ENCODE measurements at places on chromosomes 12 and 14.

- no peak for DNase-seq
Observed at GRCh38 chr12:946212-946611, 3.3 kb downstream of the RAD52 start.

- no peak for DNase-seq
Observed at GRCh38 chr14:41957459-41957858, 350.8 kb downstream of the LRFN5 start.

DNA sequence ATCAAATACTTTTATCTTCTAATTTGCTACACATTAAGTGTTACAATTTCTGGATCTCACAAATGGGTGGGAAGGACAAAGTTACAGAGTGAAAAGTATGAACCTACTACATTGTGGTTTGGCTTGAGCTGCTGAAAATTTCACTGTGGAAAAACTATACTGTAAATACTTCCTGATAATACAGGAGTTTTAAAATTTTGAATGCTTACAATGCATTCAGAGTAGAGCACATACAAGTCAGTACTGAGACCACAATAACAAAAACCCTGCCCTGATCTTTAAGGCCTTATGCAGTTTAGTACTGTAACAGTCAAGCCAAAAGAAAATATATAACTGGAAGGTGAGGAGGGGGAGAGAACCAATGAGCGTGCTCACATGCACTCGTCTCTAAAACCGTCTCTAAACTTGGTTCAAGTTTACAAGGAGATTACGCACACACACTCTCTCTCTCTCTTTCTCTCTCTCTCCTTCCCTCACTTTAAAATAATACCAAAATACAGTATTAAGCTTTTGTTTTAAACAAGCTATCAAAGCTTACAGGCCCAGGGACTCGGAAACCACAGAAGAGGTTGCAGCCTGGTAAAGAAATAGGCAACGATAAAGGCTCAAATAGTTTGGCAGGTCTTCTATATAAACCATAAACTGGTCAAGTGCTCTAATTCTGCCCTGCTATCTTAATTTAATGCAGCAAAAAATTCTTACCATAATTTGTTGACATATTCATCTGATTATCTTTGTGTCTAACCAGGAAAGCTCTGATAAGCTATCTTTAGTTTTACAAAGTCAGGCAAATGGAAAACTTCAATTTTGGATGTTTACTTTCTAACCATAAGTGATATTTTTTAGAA is 58.0 kb downstream of the ATF7 start:
- DNase-seq, result no peak

DNA sequence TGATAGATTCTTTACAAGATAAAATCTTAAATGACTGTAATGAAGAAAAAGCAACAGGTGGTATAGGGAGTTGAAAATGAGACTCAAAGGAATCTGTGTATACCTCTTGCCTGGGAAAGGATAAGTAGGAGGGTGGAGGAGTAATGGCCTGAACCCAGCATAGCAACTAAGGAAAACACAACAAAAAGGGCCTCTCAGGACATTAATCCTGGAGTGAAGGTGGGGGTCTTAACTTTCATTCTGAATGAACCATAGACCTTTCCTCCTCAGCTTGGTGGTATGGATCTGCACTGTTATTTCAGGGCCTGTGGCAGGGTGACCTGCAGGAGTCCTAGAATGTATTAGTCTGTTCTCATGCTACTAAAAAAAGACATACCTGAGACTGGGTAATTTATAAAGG is 185.6 kb downstream of the AKAP6 start:
- no peak for DNase-seq

GRCh38 chr12:56520506-56520905 is 1.1 kb upstream of the RBMS2 start:
- no peak for DNase-seq

DNA sequence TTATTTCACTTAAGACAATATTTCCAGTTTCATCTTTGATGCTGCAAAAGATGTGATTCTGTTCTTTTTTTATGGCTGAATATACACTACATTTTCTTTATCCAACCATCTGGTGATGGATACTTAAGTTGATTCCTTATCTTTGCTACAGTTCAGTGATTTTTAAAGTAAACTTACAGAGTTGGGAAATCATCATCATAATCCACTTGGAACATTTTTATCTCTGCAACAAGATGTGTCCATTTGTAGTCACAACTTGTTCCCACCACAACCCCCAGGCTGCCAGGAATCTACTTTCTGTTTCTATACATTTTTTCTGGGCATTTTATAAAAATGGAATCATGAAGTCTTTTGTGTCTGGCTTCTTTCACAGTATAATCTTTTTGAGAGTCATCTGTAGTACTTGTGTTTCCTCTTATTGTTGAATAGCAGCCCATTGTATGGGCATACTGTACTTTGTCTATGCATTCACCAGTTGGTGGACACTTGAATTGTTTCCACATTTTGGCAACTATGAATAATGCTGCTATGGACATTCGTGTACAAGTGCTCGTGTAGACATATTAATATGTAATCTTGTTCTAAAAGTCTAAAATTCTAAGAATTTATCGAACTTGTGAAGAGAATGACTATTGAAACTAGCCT is 212.5 kb upstream of the DDHD1 start:
- no peak for DNase-seq

DNA sequence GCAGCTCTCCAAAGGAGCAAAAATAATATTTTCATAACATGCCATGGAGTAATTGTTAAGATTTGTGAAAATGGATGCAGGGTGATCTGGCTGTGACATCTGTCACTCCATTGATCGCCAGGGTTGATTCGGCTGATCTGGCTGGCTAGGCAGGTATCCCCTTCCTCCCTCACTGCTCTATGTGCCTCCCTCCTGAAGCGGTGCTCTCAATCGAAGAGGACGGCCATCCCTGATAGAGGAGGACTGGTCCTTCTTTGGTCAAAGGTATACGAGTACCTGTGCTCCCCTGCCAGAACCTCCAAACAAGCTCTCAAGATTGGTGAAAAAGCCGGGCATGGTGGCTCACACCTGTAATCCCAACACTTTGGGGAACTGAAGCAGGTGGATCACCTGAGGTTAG is 47.9 kb downstream of the VCPKMT start:
- DNase-seq, result no peak

DNA sequence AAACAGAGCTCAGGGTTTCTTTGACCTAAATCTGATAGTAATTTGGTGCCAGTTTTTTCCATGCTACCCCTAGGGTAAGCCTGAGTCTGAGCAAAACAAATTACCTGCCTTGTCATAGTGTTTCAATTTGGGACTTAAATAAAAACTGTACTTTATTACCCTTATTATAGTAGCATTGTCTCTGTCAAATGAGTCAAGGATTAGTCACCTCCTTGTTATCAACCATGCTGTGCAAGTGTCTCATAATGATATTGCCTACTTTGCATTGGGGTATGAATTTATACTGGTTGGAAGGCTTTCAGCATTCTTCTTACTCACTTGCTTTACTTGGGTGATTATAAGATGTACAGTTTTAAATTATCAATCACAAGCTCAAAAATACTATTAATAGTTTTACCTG is 380.0 kb downstream of the LRFN5 start:
- DNase-seq, result no peak

DNA sequence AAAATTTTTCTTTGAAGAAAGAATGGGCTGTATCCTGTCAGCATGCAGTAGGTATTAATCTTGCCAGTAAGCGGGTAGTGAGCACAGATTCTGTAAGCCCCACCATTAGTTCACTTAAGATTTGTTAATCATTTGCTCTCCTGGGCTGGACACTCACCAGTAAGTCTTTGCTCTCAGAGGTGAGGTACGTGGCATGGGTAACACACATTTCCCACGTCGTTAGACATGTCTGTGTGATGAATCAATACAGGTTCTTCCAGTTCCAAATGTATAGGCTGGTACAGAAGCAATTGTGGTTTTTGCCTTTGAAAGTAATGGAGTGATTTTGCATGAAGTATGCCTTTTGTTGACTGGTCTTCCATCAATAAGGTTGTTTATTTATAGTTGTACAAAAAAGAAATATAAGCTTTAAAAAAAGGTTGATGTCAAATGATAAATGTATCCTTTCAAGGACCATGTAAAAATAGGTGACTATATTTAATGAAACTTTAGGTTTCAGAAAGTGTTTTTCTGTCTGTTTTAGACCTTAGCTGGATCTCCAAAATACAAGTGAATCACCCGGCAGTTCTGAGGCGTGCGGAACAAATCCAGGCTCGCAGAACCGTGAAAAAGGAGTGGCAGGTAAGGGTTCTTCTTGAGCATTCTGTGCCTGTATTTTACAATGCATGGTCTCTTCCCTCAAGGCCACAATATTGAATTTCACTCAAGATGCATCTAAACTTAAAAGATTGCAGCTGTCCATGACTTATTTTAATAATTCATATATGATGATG is 45.5 kb downstream of the DERA start:
- no peak for DNase-seq

- DNase-seq, result no peak
Observed at GRCh38 chr12:122732170-122732569, 1.5 kb upstream of the HCAR1 start.

GRCh38 chr12:108075561-108075960 is 53.5 kb upstream of the WSCD2 start:
- no peak for DNase-seq

DNA sequence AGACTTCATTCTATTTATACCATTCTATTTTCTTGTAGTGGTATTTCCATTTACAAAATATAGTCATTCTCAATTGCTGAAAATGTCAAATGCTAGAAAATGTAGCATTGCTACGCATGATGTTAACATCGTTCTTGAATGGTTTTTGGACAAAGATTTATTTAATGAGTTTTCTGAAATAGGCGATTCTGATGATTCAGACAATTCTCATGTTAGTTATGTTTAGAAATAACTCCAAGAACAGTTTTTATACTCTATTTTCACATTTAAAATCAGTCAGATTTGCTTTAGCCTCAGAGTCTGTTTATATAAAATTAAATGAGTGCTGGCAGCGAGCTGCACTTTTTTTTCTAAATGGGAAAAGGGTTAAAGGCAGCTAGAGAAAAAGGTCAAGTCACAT is 414.8 kb upstream of the MGAT4C start:
- DNase-seq, result no peak

GRCh38 chr14:73640796-73641365 is 3.9 kb upstream of the DNAL1 start:
- no peak for DNase-seq

DNA sequence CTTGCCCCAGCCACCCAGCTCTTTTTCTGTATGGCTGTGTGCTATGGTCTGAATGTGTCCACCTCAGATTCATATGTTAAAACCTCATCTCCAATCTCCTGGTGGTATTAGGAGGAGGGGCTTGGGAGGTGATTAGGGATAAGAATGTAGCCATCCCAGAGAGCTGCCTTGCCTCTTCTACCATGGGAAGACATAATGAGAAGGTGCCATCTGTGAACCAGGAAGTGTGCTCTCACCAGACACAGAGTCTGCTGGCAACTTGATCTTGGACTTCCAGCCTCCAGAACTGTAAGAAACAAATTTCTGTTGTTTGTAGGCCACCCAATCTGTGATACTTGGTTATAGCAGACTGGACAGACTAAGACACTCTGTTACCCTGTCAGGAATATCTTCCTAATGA is 22.8 kb upstream of the JPH4 start:
- DNase-seq, result no peak

DNA sequence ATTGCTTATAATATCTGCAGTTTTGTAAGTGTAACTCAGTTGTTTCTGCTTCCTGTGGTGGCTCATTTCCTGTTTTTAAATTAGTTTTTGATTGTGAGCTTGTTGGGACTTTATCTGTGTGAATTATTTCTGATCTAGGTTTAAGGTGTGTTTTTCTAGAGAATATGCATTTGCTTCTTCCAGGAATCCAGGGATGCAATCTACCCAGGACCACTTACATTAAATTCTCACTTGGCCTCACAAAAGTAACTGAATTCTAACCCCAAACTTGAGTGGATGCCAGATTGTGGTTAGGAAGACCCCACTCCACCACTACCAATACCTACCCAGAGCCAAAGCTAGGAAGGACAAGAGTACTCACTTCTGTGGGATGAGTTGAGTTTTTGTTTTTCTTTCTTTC is 11.9 kb downstream of the STYX start:
- peak; percentile 28 for DNase-seq

DNA sequence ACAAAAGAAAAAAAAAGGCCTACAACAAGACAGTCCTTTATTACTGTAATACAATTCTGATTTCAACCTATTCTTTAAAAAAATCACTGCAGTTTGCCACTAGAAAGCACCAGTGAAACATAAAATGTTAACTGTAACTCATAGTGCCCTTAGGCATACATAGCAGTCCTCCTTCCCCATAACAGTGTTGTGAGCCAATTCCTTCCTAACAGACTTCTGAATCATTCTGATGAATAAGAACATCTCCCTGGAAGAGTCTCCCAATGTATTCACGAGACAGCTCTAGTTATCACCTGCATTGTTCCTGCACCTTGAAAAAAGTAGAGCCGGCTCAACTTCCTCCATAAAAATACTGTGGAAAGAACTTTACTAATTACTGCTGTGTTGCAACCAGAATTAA is 213.6 kb upstream of the FSCB start:
- DNase-seq, result no peak

DNA sequence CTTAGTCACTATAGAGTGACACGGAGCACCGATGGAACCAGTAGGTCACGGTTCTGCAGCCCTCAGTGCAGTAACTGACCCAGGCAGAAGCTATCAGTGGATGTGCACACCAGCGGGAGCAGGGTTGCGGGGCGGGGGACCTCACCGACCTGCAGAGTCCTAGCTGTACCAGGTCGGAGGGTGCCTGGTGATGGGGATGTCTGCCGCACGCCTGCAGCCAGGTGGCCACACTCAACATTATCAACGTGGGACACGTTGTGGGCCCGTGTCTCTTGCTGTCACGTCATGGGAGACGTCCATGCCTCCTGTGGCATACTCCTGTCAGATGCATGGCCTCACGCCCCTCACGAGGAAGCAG is 55.2 kb downstream of the ADGRD1 start:
- no peak for DNase-seq

DNA sequence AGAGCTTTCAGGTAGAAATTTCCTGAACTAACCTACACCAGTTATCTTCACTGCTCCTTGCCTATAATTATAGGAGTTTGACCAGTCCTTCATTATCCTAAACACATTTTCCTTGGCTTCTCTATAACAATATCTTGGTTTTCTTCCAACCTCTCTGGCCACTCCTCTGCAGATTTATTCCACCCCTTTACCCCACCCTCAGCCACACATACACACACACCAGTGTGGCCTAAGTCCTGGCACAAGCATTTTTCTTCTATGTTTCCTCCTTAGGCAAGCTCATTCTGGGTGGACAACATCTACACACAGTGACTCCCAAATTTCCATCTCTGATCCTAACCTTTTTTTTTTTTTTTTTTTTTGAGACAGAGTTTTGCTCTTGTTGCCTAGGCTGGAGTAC is 25.1 kb downstream of the CDK17 start:
- DNase-seq, result no peak

DNA sequence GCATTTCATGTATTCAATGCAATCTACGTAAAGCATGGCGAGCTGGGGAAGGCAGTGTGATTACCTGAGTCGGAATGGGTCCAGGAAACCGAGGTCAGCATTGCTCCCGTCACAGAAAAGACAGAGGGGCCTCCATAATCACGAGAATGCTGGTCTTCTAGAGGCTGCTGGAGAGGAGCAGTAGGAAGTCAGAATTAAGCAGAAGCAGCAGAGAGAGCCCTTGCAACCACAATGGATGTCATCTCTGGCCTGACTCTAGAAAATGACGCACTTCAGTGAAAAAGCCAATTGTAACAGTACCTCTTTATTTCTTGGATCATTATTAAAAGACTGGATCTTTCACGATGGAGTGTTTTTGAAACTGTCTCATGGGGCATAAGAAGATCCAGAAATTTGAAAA is 69.5 kb upstream of the FOXN3 start:
- no peak for DNase-seq

GRCh38 chr14:66225337-66225736 is 260.8 kb upstream of the CCDC196 start:
- no peak for DNase-seq

- DNase-seq, result no peak
Observed at GRCh38 chr14:63988579-63988978, 135.8 kb downstream of the SYNE2 start.

GRCh38 chr14:75959031-75959430 is 22.8 kb downstream of the TGFB3 start:
- no peak for DNase-seq
